ENCODE measurements at places on chromosomes 1 and 21.
A peak's percentile ranks its signal among the peaks of the same experiment; 100 is the strongest.

- DNase-seq: no peak
Measured at GRCh38 chr1:63024132-63024531, 240.2 kb downstream of the ATG4C start.

GRCh38 chr1:41935226-41935625 lies 16.5 kb upstream of the HIVEP3 start:
- peak; percentile 44 for DNase-seq

DNA sequence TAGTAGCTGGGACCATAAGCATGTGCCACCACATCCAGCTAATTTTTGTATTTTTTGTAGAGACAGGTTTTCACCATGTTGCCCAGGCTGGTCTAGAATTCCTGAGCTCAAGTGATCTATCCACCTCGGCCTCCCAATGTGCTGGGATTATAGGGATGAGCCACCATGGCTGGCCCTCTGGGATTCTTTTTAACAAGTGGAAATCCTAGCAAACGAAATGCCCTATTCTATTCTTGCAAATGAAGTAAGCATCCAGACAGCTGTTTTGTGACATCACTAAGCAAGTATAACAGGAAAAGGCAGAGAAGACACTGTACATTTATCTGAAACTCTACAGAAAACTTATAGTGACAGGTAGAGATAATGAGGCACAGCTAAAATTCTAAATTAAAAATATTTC lies 86.4 kb downstream of the DDAH1 start:
- DNase-seq: no peak

DNA sequence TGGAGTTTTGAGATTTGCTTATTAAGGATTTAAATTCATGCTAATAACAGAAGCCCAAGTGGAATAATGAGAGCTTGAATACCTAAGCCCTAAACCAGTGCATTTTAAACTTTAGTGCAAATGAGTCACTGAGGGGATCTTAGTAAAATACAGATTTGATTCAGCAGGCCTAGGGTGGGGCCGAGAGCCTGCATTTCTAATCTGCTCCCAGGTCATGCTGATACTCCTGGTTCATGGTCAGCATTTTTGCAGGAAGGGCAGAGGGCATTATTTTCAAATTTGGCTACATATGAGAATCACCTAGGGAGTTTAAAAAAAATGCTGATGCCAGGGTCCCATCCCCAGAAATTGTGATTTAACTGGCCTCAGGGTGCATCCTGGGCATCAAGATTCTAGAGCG lies 39.3 kb downstream of the DNTTIP2 start:
- DNase-seq: no peak

DNA sequence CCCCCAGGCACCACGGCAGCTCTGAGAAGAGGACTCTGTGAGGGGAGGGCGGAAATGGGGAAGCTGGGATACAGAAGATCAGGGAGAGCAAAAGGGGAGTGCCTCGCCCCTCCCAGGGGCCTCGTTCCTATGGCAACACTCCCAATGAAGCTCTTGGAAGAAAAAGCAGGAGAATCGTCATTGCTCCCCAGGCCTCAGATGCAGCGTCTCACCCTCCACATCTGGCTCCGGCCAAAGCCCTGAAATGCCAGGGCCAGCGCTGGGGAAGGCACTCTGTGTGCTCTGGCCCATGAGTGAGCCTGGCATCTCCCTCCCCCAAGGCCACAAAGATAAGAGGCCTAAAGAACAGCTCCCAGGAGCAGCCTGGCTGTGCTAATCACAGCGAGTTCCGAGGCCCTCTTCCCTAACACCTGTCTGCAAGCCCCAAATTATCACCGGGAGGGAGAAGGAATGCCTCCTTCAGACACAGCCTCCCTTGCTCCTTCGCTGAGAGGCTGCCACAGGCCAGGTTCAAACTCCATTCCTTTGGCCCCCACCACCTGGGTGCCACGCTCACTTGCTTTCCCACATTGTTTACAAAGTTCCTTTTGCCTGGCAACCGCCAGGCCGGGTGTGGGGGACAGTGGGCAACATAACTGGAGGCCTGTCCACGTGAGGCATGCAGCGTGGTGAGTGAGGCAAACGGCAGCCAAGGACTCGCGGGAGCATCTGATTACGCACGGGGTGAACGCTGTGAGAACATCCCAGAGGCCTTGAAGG lies 27.8 kb downstream of the ECE1 start:
- DNase-seq: peak; percentile 85

GRCh38 chr1:85707267-85707989 lies 805 bp downstream of the ZNHIT6 start:
- no peak for DNase-seq

DNA sequence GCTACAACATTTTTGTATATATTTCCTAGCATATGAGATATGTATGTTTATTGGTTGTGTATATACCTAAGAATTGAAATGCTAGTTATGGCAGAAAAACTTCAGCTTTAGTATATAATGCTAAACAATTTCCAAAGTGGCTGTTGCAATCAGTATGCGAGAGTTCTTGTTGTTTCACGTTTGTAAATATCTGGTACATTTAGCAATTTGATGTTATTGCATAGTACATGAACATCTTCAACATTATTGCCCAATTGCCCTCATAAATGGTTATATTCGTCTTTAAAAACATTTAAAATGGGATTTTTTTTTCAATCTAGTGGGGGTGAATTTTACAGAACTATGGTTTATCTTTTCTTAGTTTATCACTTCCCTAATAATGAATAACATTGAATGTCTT lies 86.2 kb upstream of the HP1BP3 start:
- no peak for DNase-seq

- peak; percentile 88 for DNase-seq
Measured at GRCh38 chr1:11929849-11930248, 3.6 kb upstream of the KIAA2013 start.

All from HFF-Myc (cell line).